ENCODE measurements at places on chromosomes 13 and 19.

- DNase-seq = peak; percentile 58
These were observed 8.1 kb downstream of the PTGIR start for GRCh38 chr19:46616631-46617322.

GRCh38 chr13:38264363-38265131 is 85.1 kb upstream of the UFM1 start:
- no peak for DNase-seq

DNA sequence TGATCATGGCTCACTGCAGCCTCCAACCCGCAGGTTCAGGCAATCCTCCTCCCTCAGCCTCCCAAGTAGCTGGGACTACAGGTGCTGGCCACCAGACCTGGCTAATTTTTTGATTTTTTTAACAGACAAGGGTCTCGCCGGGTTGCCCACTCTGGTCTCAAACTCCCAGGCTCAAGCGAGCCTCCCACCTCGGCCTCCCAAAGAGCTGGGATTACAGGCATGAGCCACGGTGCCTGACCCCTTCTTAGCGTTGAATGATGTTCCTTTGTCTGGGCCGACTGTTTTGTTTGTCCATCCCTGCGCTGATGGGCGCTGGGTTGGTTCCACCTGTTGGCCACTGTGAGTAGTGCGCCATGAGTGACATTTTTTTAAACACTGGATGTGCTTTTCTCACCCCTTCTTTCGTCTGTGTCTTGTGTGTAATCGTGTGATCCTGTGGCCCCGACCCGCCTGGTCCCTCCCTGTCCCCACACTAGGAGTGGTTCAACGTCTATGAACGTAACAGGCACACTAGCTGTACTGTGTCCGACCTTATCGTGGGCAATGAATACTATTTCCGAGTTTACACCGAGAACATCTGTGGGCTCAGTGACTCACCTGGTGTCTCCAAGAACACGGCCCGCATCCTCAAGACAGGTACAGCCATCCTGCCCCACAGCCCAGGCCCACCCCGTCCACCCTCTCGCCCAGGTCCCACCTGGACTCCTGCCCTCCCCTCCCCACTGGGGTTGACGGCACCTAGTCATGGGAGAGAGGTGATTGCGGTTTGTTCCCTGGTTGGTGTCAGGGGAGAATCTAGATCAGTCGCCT is 15.0 kb upstream of the EMC10 start:
- peak; percentile 67 for DNase-seq

GRCh38 chr13:69474011-69474685 is 633.5 kb upstream of the ATXN8OS start:
- no peak for DNase-seq

- DNase-seq = peak; percentile 10
These were observed 114.3 kb downstream of the TEX26 start for GRCh38 chr13:31046711-31047279.

- no peak for DNase-seq
These were observed 78.7 kb upstream of the TNFSF11 start for GRCh38 chr13:42495255-42495654.

- DNase-seq = no peak
These were observed 114.9 kb downstream of the RFC3 start for GRCh38 chr13:33932769-33933406.

- no peak for DNase-seq
These were observed 34.5 kb downstream of the MTUS2 start for GRCh38 chr13:28854657-28855056.

DNA sequence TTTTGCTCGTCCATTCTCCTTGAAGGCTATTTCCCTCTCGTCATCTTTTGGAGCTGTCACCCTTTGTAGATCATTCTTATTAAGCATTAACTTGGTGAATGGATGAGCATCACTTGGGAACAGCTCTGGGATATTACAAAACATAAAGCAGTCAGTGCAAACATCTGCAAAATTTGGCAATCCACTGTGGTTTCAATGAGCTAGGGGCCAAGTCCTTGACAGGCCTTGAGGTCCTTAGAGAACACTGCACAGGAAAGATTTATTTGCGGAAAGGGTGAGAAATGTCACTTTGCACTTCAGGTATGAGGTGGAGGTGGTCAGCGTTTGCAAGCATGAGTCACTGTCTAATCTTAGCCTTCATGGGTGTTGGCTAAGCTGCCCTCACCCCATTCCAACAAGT is 239.7 kb upstream of the MAB21L1 start:
- DNase-seq = no peak

GRCh38 chr19:54952591-54953344 is 5.4 kb upstream of the NLRP7 start:
- peak; percentile 94 for DNase-seq

- DNase-seq = no peak
These were observed 28.4 kb downstream of the ZNF844 start for GRCh38 chr19:12092956-12093355.

DNA sequence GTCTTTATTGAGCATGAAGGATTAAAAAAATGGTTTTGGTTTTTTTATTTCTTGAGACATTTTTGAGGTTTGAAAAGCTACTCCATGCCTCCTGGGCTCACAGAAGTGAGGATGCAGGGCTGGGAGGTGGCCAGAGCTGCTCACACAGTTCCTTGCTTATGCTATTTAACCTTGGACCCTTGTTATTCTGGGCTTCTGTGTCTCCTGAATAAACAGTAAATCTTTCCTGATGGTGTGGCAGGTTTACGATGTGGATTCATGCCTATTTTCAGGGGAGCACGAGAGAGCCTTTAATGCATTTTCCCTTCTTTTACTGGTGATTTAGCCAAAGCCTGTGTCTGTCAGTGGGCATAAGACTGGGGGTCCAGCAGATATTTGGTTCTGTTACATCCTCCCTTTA is 34.3 kb upstream of the PCDH8 start:
- DNase-seq = no peak

DNA sequence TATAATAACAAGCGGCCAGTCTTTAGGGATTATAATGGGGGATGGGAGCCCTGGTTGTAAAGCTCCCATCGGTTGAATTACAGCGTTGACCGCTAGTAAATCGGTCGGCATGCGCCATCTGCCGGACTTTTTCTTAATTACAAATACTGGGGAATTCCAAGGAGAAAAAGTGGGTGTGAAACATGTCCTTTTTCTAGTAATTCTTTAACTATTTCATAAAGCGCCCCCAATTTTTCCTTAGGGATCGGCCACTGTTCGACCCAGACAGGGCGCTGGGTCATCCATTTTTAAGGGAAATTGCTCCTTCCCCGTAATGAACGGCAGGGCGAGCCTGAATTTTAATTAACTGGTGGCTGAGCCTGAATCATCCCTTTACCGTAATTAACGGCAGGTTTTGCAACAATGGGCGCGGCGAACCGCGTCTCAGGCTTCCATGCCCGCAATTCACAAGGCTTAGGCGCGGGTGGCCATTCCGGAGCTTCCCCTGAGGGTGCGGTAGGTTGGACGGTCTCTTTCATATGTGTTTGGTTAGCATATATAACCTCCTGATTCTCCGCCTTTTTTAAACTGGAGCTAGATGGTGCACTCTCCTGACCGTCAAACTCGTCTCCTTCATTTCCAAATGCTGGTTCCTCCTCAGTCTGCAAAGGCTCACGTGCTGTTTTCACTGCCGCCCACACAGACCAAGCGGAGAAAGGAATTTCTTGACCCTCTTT is 30.2 kb upstream of the EVI5L start:
- DNase-seq = peak; percentile 84

DNA sequence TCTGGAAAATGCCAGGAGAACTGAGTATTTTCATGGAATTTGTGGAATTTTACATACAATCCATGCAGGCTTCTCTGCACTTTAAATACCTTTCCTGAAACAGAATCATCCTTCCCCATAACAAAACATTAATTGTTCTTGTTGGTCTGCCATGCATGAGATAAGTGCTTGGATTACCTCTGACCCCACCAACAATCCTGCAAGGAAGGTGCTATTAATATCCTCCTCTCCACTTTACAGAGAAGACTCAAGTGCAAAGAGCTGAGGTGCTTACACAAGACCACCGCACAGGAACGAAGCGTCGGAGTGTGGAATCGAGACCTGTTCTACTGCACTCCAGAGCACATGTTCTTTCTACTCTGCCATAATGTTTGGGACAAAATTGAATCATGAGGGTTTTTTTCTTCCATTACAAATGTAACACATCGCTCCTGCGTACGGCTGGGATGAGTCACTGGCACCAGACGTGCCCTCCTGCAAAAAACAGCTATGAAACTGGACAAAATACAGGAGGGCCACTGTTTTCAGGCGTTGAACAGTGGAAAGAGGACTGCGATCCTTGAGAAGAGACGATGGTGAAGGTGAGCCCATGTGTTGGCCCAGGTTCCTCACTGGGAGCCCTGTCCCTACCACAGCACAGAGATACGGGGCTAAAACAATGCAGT is 12.9 kb upstream of the LRRC4B start:
- DNase-seq = no peak

GRCh38 chr13:46124531-46124966 is 19.7 kb upstream of the CPB2 start:
- peak; percentile 68 for DNase-seq

All from CD14-positive monocyte (primary cell).